Left renal cortex interstitium (tissue), 4 donors: ENCODE measurements at places on chromosomes 16 and 17.

DNA sequence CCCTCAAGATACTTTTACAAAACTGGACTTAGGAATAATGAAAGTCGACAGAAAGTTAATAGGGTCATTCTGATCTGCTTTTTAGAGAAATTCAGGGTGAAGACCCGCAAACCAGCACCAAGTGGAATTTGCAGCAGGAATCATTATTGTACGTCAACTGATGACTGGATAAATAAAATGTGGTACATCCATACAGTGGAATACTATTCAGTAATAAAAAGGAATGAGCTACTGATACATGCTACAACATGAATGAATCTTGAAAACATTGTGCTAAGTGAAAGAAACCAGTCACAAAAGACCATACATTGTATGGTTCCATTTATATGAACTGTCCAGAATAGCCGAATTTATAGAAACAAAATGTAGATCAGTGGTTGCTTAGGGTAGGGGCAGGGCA lies 83.1 kb downstream of the GNAO1 start:
- DNase-seq, result no peak

GRCh38 chr17:78510141-78511075 lies 66.8 kb downstream of the DNAH17 start:
- DNase-seq, result no peak

DNA sequence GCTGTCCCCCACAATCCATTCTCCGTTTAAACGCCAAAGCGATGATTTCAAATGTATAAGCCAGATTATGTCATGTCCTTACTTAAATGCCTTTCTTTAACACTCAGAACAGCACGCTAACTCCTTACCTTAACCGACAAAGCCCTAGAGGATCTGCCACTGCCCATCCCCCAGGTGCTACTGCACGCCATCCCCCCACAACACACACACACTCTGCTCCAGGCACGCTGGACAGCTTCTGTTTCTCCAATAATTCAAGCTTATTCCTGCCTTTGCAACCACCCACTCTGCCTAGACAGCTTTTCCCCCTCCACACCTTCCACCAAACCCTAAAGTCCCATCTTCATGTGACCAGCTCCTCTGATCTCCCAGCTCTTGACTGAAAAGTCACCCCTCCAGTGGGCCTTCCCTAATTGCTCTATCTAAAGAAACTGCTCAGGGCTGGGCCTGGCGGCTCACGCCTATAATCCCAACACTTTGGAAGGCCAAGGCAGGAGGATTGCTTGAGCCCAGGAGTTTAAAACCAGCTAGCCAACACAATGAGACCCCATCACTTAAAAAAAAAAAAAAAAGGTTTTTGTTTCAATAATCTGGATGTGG lies 38.9 kb upstream of the RPL38 start:
- no peak for DNase-seq

DNA sequence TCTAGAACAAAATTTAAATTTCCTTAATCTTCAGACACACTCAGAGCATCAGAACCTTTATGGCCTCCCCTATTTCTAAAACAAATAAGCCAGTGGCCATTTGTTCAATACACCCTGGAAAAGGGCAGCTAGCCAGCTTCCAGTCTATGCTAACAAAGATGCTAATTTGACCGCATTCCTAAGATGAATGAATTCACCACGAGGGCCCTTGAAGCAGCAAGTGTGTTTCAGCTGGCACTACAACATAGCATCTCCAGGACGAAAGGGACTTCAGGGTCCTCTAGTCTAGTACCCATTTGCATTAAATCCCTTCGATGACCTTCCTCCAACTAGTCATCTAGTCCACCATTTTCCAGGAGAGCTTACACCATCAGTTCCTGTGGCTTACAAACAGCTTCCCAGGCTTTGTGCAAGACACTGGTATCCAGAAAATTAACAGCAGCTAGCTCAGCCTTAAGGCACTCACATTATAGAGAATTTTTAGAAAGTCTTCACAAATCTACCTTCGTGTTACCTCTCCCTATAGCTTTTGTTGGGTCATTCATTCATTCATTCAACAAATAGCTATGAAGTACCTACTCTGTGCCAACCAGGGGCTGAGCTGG lies 10.9 kb downstream of the KRT37 start:
- no peak for DNase-seq

DNA sequence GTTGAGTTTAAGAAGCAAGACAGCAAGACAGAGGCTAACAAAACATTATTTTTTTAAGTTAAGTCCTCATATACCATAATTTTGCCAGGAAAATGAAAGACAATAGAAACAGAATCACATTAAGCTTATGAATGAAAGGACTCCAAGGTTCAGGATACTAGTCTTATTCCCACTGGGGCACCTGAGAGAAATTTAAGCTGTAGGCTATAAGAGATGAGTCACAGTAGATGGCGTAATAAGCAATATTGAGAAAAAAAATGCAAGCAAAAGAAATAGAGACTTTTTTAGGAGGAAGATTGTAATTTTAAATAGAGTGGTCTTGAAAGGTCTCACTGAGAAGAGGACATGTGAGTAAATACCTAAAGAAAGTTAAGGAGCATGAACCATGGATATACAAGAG lies 57.1 kb upstream of the KIF2B start:
- DNase-seq, result no peak
